AML-193 (cell line): ENCODE measurements at places on chromosomes 5 and 9.

DNA sequence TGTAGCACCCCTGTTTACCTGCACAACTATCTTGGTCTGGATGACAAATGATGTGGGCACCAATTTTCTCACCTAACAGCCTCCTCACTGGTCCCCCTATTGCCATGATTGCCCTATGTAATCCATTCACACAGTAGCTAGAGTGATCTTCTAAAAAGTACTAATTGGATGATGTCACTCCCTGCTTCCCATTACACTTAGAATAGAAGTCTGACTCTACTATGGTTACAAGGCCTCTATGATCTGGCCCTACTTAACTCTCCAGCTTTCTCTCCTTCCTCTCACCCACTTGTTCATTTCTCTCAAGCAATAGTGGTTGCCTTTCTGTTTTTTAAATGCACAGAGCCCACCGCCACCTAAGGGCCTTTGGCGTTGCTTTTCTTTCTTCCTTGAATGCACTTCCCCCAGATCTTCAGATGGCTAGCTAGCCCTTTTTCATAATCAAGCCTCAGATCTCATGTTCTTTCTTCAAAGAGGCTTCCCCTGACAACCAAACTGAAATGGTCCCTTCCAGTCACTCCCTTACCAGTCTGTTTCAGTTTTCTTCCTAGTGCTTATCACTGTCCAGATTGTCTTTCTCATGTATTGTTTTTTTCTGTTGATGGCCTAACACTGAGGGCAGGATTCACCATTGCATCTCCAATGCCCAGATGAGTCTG lies 8.7 kb downstream of the IGIP start:
- DNase-seq: no peak

GRCh38 chr9:6106711-6107339 lies 91.4 kb upstream of the RANBP6 start:
- peak; percentile 56 for DNase-seq

- no peak for DNase-seq
These were observed 190.6 kb downstream of the ISL1 start for GRCh38 chr5:51573835-51574234.

DNA sequence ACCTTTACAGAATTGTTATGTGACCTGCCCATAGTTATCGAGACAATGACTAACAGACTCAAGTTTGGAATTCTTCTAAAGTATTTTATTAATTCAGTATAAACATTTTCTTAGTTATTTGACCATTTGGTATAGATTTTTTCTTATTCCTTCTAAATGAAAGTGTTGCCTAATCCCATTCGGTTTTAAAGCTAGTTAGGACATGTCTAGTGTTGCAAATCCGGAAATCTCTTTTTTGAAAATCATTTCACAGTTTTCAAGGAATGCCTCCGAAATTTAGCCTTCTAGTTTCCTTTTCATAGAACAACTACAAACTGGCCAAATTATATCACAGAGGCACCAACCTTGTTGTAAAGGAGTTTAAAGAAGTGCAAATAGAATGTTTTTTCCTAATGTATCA lies 171.8 kb downstream of the XRCC4 start:
- no peak for DNase-seq

GRCh38 chr9:69180670-69181069 lies 6.6 kb downstream of the TJP2 start:
- DNase-seq: peak; percentile 2

GRCh38 chr9:354453-354852 lies 139.8 kb downstream of the DOCK8 start:
- DNase-seq: no peak

DNA sequence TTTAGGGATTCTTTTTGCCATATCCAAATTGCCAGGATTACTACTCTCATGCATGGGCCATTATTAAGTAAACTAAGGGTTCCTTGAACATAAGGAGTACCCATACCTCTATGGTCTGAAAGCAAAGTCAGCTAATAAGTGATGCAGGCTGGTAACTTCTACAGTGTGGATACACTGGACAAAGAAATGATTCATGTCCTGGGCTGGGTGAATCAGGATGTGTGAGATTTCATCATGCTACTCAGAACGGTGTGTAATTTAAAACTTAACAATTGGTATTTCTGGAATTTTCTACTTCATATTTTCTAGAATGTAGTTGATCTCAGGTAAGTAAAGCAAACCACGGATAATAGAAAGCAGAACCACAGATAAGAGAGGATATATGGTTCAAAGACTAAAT lies 428.8 kb downstream of the CHSY3 start:
- no peak for DNase-seq

DNA sequence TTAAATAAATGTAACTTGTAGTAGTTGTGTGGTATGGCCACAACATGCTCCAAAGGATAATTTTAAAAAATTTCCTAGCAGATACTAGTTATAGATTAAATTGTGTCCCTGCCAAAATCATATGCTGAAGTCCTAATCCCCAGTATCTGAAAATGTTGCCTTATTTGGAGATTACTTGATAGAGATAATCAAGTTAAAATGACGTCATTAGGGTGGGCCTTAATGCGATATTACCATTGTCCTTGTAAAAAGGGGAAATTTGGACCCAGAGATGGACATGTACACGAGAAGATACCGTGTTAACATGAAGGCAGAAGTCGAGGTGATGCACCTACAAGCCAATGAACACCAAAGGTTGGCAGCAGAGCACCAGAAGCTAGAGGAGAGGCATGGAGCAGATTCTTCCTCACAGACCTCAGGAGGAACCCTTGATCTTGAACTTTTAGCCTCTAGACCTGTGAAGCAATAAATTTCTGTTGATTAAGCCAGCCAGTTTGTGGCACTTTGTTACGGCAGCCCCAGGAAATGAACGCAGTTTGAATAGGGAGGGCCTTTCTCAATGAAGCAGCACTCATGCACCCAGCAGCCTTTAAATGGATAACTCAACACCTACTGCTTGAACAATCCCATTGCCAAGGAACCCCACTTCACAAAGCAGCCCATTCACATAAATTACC lies 148.9 kb downstream of the ARHGAP26 start:
- peak; percentile 22 for DNase-seq

DNA sequence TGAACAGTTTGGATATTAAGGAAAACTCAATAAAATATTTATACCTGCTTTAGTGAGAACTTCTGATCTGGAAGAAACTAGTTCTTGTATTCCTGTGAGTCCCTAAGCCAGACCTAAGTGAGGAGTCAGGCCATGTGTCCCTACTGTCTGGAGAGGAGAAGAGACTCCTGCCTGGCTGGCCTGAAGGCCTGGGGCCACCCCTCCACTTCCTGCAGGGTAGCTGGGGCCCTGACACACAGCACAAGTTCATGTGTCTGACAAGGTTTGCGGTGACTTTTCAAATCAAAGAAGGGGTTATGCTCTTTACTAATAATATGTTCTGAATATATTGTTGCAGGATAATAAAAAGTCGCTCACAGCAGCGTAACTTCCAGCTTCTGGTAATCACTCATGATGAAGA lies 16.1 kb upstream of the IL13 start:
- no peak for DNase-seq

DNA sequence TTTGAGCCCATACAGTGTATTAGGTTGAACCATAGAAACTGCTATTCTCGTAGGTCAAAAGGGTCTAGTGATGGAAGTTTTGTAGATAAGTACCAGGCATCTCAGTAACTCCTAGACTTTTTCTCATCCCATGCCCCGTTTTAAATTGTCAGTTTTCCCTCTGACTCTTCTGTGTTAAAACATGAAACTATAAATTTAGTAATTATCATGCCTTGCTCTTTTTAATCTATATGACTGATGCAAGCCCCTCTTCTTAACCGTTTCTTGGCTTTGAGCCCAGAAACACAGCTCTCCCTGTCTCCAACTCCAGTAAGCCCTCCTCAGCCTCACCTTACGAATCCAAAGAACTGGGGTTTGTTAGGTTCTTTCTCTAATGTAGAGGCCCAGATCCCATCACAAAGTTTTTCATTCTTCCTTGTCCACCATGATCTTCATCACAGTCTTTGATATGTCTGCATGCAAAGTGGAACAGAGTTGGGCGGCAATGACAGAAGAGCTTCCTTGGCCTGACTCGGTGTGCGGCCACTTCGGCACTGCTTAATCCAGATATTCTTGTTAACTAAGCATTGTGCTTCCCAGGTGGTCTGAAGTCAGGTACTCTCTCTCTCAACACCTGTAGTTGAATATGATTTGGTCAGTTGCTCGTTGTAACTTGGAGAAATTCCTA lies 21.1 kb downstream of the RGMB start:
- no peak for DNase-seq

- no peak for DNase-seq
These were observed 1.1 kb downstream of the MAMDC2 start for GRCh38 chr9:70044490-70045307.

DNA sequence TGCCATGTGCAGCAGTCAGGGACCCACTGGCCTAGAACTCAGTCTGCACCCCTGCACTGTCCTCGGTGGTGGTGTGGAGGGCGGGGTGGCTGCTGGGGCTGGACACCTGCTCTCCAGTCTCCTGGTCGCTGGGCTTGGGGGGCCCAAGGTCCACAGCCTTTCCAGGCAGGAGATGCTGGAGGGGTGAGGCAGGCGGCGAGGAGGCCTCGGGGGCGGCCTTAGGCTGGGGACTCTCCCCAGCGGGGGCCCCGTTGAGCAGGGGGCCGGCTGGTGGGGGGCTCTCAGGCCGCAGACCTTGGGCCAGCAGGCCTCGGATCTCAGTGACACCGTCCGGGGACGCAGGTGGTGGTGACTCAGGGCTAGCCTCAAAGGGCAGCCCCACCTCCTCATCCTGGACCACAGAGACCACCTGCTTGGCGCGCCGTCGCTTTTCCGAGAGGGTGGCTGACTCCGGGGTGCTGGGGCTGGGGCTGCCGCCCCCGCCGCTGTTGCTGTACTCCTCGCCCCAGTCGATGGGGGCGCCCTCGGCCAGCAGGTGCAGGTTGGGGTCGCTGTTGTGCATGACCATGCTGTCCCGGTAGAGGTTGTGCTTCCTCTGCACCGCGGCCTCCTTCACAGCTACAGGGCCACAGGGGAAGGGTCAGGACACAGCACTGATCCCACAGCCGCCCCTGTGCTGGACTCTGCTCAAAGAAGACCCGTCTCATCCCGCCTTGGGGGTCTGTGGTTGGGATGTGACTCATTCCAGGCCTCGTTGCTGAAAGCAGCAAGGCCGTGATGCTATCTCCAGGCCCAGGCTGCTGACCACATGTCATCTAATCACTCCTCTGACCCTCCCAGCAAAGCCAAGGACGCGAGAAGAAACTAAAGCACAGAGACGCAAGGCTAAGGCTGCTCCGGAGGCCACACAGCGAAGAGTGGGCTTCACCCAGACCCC lies 55.8 kb downstream of the LRSAM1 start:
- DNase-seq: no peak

DNA sequence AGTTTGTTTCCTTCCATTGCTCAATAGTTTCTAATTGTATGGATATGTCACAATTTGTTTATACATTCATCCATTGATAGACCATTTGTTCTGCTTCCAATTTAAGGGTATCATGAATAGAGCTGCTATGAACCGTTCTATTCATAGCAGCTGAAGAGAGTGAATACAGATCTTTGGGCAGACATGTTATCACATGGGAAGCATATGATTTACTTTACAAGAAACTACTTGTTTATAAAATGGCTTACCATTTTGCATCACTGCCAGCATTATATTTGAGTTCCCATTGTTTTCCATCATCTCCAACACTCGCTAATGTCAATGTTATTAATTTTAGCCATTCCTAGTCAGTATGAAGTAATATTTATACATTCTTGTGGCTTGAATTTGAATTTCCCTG lies 549.0 kb downstream of the MAT2B start:
- DNase-seq: no peak

DNA sequence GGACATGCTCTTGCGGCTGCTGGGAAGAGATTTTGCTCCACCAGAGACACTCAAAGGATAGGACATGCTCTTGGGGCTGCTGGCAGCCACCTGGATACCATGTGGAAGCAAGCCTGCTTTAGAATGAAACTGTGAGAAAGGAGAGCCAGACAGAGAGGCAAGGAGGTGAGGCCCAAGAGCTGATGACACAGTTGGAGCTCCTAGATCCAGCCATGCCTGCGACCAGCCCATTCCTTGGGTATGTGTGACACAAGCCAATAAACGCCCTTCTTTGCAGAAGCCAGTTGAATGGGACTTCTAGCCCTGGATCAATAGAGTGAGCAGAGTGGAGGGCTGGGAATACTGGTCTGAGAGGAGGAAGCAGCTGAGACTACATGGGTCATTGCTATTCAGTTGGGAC lies 69.6 kb downstream of the SMIM23 start:
- no peak for DNase-seq

DNA sequence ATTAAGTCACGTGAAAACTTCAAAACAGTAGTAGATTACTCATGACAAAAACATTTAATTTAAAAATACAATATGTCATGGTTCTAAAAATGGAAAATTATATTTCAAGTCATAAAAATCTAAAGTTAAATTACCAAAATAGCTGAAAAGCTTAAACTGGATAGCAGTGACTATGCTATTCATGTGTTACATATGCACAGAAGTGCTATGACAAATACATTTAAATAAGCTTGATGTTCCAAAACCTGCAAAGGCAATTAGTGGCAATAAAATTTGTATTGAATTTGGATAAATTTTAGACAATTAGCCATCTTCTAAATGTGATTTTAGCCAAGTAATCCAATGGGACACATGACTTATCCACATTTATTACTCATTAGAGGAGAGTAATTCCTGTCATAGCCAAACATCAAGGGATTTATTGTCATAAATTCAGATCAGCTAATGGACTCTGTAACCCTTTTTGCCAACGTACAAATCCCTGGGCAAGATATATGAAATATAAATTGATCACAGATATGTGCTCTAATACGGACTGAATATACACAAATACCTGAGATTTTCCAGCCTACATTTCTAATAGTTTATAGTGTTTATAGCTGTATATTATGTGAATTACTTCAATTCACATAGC lies 419.4 kb downstream of the ISL1 start:
- DNase-seq: no peak

DNA sequence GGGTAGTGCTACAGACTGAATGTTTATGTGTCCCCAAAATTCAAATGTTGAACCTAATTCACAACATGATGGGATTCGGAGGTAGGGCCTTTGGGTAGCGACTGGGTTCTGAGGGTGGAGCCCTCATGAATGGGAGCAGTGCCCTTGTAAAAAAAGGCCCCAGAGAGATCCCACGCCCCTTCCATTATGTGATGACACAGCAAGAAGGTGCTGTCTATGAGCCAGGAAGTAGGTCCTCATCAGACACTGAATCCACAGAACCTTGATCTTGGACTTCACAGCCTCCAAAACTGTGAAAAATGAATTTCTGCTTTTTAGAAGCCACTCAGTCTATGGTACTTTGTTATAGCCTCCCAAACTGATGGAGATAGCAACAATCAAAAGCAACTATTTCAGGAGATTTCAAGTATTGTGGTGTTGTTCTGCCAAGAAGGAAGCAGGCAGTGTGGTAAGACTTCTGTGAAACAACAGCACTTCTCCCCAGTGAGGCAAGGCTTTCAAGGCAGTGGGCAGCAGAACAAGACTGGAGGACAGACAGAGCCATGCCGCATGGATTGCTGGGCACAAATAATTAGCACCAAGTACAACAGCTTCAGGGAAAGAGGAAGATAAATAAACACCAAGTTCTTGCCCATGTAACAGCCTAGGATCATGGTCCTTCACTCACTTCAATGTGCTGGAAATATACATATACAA lies 76.1 kb downstream of the OR2K2 start:
- DNase-seq: no peak
